Fibroblast of lung (primary cell): ENCODE measurements at places on chromosomes 6 and 20. TPM values are rescaled to one million over a fixed set of nuclear protein-coding genes. Genes with fewer than 3 reads are reported as not detected.
A peak's percentile ranks its signal among the peaks of the same experiment; 100 is the strongest.

RHAG gene
- not detected in 2 replicates for total RNA-seq

CST5 gene
- total RNA-seq, result not detected in 2 replicates

GRCh38 chr6:86045038-86045437 is 402.4 kb upstream of the SYNCRIP start:
- DNase-seq, result no peak

GRCh38 chr6:45494416-45495135 is 116.8 kb upstream of the SUPT3H start:
- DNase-seq, result no peak

RAB23 gene
- total RNA-seq, result 50.8 and 68.0 TPM in 2 replicates

GRCh38 chr6:30744054-30744805 is at the start of gene IER3:
TSS of gene IER3 (minus strand) at chr6:30744547. CDS start at chr6:30744518, 29 bp downstream.
- DNase-seq, result peak; percentile 90

GRCh38 chr20:18578581-18578980 is 9.3 kb upstream of the DTD1 start:
- DNase-seq, result no peak

DNA sequence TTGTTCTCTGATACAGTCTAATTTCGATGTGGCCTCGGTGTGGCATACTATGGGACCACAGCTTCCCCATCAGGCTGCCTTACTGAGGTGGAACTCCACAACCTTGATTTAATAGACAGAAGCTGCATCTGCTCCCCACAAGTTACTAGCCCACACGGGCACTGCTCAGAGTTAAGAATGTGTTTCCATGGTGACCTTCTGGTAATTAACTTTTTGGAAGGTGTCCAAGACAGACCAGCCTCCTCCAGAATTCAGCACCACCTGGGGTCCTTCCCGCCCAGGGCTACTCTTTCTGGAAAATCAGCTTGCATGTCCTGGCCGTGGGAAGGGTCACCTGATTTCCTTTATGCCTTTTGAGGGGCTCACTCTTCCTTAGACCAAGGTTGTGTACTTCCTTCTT is 48.7 kb upstream of the CDH4 start:
- no peak for DNase-seq

GRCh38 chr6:56573624-56574023 is 69.1 kb downstream of the DST start:
- DNase-seq, result no peak

DNA sequence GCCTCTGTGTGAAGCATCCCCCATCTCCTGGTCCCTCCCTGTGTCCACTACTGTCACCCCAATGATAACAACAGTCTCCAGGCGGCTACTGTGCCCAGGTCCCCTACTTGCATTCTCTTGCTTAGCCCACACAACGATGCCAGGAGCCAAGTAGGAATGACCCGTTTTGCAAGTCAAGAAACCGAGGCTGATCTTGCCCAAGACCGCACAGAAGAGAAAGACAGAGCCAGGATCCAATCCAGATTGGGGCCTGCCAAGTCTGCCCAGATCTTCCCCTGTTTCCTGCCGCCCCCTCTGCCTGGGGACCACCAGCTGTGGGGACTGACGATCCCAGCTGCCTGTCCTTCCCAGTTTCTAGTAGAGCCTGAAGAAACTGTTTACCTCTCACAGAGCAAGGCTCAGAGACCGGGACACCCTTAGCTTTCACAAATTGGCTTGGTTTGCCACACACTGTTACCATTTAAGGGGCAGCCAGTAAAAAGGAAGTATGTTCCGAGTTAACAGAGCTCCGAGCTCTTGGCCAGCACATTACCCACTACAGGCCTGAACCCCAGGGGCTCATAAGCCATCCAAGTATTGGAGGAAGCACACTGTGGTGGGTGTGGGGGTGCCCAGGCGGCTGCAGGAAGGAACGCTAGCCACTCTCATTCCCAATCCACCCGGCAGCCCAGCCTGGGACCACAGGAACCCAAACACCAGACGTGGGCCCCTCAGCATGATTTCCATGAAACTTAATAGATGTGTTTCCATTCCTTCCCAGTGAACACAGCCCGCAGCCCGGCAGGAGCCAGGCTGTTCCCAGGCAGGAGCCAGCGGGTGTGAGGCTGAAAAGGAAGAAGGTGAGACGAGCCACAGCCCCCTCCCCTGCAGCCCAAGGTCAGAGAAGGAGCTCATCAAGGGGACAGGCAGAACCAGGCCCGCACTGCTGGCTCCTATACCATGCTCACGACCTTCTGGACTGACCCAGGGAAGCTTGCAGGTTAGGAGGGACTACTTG is 7.9 kb downstream of the KIAA1755 start:
- DNase-seq, result no peak

GRCh38 chr6:135481783-135482369 is 15.7 kb downstream of the AHI1 start:
- DNase-seq, result peak; percentile 42
